Hematopoietic multipotent progenitor cell treated with erythropoietin and hydrocortisone succinate and interleukin-3 and kit ligand, for 15 days (in vitro differentiated cells): ENCODE measurements at places on chromosomes 4 and X.

GRCh38 chr4:52107745-52108144, 56.6 kb downstream of the SPATA18 start:
- DNase-seq: no peak

GRCh38 chrX:29560065-29560464, 655.3 kb upstream of the MAGEB2 start:
- no peak for DNase-seq

DNA sequence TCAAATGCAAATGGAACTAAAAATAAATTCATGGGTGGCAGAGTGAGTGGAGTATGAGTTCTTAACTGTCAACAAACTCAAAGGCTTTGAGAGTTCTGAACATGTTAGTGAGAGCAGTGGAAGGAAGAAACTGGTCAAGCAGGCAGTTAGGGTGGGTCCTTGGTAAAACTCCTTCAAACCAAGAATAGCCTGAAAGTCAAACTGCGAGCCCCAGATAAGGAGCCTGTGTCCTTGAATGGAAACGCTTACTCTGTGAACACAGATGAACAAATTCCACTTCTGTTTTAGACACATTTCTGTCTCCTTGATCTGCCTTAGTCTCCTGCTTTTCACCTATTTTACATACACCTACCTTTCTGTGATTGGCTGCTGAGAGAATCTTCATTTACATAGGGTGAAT, 129.4 kb upstream of the PCDH18 start:
- no peak for DNase-seq

GRCh38 chr4:155559915-155560314, 106.7 kb upstream of the GUCY1A1 start:
- no peak for DNase-seq

DNA sequence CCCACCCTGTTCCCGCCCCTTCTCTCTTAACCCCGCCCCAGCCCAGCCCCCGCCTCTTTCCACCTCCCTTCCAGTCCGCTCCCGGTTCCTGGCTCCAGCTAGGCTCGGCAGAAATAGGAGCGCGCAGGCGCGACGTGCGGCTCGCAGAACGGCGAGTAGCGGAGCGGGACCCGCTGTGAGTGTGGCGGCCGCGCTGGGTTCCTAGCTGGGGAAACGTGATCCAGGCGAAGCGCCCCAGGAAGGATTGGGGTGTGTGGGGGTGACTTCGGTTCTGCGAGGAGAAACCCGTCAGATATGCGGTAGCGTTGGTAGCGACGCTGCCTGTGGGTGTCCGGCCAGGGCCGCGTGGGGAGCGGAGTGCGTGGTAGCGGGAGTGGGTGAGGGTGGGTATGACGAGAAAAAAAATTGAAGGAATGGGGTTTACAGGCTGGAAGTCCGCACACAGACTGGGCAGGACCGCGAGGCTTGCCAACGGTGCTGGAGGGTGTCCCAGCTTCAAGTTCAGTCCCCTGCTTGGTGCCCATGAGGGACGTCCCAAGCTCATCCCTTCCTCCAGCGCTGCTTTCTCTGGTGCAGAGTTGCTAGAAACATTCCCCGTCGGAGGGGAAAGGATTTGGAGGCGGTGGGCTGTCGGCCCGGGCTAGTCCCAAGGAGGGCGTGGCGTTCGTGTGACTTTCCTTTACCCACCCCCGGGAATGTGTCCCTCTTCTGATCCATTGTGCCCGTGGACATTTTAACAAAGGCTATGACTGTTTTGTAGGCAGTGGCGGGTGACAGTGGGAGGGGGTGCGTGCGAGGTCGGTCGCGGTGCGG, at the start of gene PRRG1:
PRRG1 (plus strand) TSS at position 144 of the 813 bp plus-strand sequence. CDS start 56,886 bp downstream, outside the sequence.
- DNase-seq: no peak

- no peak for DNase-seq
Measured at GRCh38 chr4:74044677-74045076, 6.2 kb upstream of the CXCL3 start.

DNA sequence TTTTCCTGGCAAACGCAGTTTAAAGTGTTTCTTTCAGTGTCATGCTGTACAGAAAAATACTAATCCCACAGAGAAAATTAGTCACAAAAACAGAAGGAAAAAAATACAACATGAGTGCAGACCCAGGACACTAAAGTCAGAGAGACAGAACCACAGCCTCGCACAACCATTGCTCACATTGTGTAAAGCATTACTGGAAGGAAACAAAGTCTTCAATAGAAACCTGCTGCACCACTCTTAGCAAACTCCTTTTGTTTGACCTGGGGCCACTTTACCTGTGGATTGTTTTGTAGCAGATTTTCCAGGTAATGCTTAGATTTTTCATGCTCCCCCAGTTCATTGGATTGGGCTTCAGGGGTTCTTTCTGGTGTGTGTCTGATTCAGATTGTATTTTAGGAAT, 131.8 kb upstream of the TMLHE start:
- no peak for DNase-seq

- no peak for DNase-seq
Measured at GRCh38 chr4:75081561-75081960, 148.6 kb downstream of the PARM1 start.

GRCh38 chrX:17633546-17633945, 103.7 kb upstream of the SCML1 start:
- no peak for DNase-seq

DNA sequence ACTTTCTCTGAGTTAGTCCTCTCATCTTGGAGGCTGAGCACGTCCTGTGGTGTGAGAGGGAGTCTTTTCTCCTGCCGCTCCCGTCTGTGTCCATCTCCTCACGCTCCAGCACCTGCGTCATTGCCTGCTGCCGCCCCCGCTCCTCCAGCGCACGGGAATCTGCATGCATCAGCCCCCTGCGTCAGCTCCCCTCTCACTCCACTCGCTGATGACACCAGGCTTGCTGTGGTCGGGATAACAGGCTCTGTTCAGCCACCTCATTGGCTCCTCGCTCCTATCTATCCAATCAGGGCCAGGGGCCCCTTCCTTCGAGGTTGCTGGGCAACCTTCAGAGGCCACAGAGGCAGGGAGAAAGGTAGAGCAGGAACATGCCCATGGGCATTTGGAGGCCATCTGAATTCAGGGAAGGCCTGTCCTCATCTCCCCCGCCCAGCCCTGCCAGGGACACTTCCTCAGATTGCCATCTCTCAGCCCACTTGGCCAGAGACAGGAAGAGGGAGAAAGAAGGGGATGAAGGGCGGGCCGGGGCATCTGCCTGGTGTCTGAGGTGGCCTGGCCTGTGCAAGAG, 9.3 kb downstream of the ZNF185 start:
- no peak for DNase-seq

GRCh38 chr4:107850438-107850837, 25.7 kb downstream of the SGMS2 start:
- no peak for DNase-seq

DNA sequence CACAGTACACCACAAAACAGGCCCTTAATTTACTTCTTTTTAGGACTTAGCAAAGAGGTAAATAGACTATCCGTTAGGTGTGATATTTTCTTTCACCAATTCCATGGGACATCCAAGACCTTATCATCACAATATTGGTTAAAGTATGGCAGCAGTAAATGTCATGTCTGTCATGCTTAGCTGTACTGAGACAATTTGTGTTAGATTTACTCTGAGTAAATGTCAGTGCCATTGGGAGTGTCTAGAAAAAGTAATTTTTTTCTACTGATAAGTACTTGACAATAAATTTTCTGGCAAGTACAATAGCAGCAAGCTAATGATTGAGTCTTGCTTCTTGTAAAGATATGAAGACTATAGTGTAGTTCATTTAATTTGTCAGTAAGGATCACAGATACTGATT, 756.1 kb downstream of the FAM133A start:
- DNase-seq: no peak

GRCh38 chr4:113534711-113535110, 226.8 kb downstream of the CAMK2D start:
- DNase-seq: no peak

- no peak for DNase-seq
Measured at GRCh38 chrX:72620550-72621145, 48.0 kb upstream of the HDAC8 start.

- no peak for DNase-seq
Measured at GRCh38 chr4:26058537-26058936, 144.5 kb downstream of the SMIM20 start.

GRCh38 chr4:153489856-153490558, 23.8 kb downstream of the TMEM131L start:
- no peak for DNase-seq

GRCh38 chr4:163762741-163763140, 268.3 kb downstream of the TMA16 start:
- DNase-seq: no peak

DNA sequence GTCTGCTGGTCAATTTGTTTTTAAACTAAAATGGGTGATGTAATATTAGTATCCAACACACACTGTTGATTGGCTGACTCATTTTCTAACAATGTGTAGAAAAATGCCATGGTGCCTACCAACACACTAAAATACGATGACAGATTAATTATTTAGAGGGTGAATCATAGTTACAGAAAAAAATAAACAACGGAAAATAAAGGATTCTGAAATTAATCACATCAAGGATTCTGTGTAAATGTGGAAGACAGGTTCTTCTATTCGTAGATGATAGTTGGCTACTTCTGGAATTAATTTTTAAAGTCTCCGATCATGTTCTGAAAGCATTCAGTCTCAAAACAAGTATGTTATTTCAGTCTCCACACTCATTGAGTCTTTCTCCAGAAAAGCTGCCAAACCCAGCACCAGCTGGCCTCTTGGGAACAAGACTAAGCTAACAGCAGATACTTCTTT, 8.2 kb upstream of the IQCM start:
- no peak for DNase-seq

DNA sequence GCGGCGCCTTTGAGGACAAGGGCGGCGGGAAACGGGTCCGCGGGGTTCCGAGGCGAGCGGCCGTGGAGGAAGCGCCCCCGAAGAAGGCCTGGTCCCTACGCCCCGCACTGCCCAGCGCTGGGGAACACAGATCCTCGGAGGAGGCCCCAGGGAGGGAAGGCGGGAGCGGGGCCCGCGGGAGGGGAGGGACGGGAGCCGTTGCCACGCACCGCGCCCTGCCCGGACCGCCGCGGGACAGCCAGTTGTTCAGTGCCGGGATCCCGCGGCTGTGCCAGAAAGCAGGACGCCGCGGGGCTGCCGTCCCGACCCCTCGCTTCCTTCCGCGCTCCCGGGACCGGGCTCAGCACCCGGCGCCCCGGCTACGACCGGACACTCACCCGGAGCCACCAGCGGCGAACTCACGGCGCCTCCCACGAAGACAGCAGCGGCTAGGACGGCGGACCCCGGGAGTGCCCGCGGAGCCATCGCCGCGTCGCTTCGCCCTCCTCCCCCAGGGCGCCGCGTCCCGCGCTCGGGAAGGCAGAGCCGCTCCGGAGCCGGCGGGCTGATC, 278 bp downstream of the RELL1 start:
- DNase-seq: peak; percentile 42

- DNase-seq: no peak
Measured at GRCh38 chr4:109432696-109433095, 919 bp upstream of the SEC24B start.

DNA sequence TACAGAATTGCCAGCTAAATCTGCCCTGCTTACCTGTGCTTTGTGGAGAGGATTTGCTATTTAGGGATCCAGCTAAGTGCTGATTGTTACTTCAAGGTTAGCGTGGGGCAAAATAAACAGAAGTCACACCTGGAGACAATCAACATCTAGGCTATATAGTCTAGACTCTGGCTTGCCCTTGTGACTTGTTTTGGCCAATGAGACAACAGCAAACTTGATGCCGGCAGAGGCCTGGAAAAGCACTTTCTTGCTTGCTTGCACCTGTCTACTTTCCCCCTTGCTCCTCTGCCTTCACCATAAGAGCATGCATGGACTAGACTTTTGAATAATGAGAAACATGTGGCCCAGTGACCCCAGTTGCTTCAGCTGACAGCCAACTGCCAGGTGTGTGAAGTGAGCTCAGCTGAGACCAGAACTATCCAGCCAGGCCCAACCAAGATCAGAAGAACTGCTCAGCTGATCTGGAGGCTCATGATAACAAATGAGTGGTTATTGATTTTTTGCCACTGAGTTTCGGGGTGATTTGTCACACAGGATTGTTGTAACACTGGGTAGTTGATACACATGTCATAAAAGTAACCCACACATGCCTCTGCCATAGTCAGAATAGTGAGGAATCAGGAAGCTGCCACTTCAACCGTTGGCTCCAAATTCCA, 164.4 kb downstream of the RBMX2 start:
- DNase-seq: no peak

- peak; percentile 69 for DNase-seq
Measured at GRCh38 chr4:67746797-67747495, 7.2 kb downstream of the GNRHR start.

- DNase-seq: no peak
Measured at GRCh38 chr4:18291256-18291655, 269.7 kb upstream of the LCORL start.

DNA sequence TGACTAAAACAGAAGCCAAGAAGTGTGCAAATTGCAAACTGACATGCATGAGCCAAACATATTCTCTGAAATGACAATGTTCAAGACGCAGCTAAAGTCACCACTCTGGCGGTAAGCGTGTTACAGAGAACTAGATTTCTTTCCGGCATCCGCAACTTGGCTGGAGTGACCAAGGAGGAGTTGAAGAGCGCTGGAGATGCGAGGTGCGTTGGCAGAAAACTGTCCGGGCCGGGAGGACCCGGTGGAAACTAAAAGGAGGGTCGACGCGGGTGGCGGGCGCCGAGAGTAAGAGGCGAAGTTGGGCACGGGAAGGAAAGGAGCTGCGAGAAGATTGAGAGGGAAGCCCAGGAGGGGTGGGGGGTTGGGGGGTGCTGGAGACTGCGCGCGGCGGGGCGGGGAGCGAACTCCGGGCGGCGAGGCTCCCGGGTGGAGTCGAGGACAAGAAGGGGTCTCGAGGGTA, 807 bp downstream of the SEL1L3 start:
- no peak for DNase-seq

DNA sequence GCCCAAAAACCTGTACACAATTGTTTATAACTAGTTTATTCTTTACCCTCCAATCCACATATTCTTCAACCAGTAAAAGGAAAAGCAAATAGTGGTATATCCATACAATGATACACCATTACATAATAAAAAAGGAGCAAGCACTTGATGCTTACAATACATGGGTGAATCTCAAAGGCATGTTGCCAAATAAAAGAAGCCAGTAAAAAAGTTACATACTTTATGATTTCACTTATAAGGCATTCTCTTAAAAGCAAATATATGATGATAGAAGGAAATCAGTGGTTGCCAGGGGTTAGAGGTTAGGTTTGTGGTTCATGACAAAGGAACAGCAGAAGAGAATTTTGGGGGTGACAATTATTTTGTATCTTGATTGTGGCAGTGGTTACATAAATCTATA, 896.1 kb upstream of the LCORL start:
- no peak for DNase-seq

GRCh38 chr4:159367781-159368080, 264.9 kb downstream of the RAPGEF2 start:
- no peak for DNase-seq

- DNase-seq: no peak
Measured at GRCh38 chr4:65670331-65671031, at the start of gene EPHA5. TSS of gene EPHA5 (minus strand) at chr4:65670489. CDS start at chr4:65669742, 747 bp downstream.
